ENCODE measurements at places on chromosomes 1 and 21.

DNA sequence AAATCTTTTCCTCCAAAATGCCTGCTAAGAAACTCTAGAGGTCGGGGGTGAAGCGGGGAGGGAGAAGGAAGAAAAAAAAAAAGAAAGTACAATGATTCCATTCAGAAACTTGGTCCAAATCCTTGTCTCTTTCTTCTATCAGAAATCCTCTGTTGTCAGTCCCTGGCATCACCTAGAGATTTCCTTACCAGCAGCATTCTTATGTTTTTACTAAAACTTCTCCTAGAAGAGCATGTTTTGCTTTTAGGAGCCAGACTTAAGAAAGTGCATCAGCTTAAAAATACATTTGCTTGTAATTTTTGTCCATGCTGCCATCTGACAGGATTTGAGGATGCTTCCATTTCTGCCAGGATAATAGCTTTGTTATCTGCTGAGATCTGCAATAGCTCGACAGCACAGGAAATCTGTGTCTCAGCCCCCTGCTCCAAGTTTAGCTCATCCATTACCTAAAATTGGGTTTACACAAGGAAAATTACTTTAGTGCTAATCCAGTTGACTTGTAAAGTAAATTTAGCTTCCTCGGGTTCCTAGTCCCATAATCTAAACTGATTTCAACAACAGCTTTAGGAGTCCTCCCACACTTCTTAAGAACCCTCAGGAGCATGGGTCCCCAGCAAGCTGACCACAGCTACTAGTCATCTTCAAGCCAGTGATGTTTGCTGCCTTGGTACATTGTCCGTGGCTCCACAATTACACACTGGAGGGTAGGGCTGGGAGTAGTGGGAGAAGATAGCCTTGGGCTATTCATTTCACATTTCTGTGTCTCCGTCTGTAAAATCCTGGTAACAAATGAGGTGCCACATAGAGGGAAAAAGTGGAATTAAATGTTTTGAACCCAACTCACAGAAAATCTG, 92.3 kb upstream of the UBE2U start:
- DNase-seq: no peak

GRCh38 chr1:233673947-233674431, 60.1 kb downstream of the KCNK1 start:
- no peak for DNase-seq

GRCh38 chr1:34286511-34286910, 109.8 kb downstream of the C1orf94 start:
- DNase-seq: no peak

DNA sequence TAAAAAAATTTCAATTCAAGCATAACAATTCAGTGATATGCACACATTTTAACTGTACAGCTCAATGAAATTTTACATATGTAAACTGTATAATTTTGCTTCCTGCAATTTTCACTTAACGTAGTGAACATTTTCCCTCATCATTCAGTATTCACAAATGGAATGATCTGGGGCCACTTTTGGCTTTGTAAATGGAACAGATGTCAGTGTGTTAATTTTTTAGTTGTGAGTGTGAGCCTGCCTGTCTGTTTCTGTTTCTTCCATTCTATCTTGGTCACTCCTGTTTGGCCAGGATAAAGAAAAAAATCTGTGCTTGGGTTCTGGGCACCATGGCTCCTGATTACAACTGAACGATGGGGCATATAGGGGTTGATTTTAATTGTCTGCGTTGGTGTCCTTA, 20.5 kb upstream of the ST3GAL3 start:
- no peak for DNase-seq

GRCh38 chr1:213250041-213250440, 199.0 kb downstream of the RPS6KC1 start:
- no peak for DNase-seq

DNA sequence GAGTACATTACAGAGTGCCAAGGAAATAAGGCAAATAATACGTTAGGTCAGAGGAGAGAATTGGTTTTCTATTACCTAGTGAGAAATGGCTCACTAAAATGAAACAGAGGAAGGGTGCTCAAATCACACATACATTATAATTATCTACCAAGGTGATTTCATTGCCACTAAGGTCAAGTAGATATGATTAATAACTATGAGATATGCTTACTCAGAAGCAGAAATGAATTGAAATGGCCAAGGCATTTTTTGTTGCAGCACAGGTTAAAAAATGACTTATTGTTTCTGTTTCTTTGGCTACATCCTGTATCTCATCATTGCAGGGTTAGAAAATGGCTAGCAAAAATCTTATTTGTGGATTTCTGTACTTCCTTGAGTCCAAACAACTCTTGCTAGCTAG, 154.5 kb upstream of the GORAB start:
- DNase-seq: no peak

- DNase-seq: no peak
These were observed 230.5 kb downstream of the TPR start for GRCh38 chr1:186144505-186144904.

DNA sequence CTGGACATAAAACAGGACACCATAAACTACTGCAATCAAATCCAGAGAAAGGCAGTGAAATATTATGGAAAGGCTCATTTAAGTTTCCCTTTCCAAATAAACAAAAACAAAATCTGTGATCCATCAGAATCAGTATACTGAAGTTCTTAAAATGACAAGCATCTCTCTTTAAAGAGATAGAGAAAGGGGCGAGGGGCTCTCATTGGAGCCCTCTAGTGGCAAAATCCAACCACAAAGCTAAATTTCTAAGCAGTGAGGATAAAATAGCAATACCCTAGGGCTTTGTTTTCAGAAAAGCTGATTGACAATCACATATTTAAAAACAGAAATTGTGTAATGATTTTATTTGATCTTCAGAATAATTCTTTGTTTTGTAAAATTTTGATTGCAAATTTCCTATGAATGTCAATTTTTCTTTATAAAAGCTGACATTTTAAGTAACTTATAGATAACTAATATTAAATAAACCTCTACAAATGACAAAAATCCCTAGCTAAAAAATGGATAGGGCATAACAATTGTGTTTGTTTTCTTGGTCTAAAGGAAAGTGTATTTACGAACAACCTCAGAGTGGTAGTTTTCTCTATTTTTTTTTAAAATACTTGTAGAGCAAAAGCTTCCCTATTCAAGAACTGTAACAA, 138.2 kb downstream of the COL24A1 start:
- DNase-seq: no peak

DNA sequence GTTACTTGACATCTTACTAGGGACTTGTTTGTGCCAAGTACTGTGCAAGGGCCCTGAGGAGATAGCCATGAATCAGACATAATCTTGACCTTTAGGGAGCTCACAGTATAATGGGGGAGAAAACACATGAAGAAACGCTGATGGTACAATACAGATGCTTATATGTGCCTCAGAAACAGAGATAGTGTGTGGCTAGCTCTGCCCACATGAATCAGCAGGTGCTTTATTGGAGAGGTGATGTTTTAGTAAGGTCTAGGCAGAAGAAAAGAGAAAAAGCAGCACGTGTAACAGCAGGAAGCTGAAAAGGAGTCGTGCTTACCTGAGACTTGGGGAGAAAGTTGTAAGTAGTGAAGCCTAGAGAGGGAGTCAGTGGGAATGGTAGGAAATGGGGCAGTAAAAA, 60.6 kb upstream of the LMO4 start:
- DNase-seq: no peak

- no peak for DNase-seq
These were observed 16.7 kb downstream of the SLC6A9 start for GRCh38 chr1:44014365-44015104.

- peak; percentile 53 for DNase-seq
These were observed 479 bp downstream of the POGK start for GRCh38 chr1:166839600-166840308.

- no peak for DNase-seq
These were observed 95.6 kb upstream of the TSPAN2 start for GRCh38 chr1:115184951-115185331.

DNA sequence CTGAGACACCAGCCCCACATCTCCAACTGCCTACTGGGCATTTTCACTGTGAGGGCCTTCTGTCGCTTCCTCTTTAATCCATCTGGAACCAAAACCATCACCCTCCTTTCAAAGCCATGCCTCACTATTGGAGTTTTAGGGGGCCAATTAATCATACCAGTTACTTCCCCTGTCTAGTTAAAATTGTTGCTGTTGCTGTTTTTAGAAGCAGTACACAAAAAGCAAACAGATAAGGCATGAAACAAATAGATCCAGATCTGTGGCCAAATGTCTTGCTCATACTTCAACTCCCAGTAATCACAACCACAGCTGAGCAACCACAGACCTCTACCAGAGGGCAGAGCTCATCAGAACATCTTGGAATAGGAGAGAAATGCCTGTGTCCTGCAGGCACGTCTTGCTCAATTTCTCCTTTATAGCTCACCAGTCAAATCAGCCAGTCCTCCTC, 133.8 kb upstream of the C1orf105 start:
- no peak for DNase-seq

- DNase-seq: no peak
These were observed 39.3 kb downstream of the TRIM62 start for GRCh38 chr1:33142483-33143064.

GRCh38 chr1:181083842-181084605, 4.5 kb upstream of the IER5 start:
- peak; percentile 46 for DNase-seq

DNA sequence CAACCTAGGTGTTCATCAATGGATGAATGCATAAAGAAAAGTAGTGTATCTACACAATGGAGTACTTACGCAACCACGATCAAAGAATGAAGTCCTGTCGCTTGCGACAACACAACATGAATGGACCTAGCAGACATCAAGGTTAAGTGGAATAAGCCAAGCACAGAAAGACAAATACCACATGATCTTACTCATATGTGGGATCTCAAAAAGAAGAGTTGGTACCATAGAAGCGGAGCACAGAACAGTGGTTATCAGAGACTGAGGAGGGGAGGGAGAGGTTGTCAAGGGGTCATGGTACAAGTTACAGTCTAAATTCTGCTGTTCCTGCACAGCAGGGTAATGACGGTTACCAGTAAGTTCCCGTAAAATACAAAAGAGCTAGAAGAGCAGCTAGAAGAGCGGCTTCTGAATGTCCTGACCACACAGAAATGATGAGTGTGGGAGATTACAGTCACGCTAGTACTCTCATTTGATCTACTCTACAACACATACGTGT, 36.7 kb downstream of the NPHP4 start:
- DNase-seq: no peak

- DNase-seq: no peak
These were observed 53.5 kb upstream of the TARBP1 start for GRCh38 chr1:234532503-234532922.

GRCh38 chr1:210251680-210252490, 19.3 kb downstream of the SERTAD4 start:
- no peak for DNase-seq

DNA sequence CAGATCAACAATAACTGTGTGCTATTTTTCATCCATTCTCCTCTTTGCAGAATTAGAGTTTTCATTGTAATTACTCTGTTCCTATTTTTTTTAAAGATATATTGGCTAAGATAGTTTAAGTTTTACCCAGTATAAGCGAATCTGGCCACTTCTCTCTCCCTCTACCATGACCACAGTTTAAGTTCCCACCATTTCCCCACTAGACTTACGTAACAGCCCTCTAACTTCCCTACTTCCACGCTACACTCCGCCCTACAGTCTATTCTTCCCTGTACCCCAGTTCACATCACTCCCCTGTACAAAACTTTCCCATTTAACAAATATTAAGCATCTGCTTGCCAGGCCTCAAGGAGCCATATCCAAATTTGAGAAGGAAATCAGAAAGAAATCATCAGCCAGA, 16.5 kb downstream of the CTSK start:
- no peak for DNase-seq

DNA sequence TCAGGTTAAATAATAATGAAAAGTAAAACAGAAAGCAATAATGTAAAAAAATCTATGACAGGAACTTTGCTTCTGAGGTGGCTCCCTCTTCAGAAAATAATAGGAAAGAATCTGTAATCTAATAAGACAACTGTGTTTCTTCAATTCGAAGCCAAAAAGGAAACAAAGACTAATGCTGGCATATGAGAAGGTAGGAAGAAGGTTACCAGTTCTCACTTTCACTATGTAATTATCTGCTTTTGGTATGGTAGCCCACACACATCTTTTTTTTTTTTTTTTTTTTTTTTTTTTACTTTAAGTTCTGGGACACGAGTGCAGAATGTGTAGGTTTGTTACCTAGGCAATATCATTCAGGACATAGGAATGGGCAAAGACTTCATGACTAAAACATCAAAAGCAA, 47.1 kb downstream of the COP1 start:
- DNase-seq: no peak

- DNase-seq: no peak
These were observed 67.7 kb downstream of the MPZL1 start for GRCh38 chr1:167789501-167789900.

Measured in activated effector memory CD4-positive, alpha-beta T cell treated with Interleukin-2 at 50 U/mL for 16 hours (primary cell).